ENCODE measurements at places on chromosomes 5 and 9.

GRCh38 chr9:7536310-7536939 is 263.2 kb downstream of the DMAC1 start:
- DNase-seq, result peak; percentile 38

DNA sequence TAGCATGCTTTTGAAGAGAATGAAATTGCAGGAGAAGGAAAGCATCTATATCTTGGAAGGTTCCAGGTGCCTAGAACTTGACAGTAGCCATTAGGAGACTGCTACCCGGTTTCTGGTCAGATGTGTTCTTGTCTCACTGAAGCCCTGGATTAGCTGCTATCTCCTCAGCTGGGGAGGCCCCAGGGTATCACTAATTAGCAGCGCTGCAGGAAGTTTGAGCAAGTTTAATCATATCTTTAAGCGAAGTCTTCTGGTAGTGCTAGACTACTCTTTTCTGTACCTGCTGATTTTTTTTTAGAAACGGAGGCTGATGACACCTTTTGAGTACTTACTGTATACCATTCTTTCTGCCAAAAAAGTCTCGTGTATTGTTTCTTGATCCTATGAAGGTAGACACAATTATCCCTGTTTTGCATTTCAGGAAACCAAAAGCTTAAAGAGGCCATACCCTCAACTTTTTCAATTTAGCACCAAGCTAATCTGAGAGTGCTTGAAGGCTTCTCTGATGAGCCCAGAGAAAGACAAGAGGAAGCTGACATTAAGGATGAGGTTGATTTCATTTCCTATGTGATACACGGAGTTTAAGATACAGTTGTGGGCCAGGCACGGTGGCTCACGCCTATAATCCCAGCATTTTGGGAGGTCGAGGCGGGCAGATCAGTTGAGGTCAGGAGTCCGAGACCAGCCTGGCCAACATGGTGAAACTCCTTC is 201.3 kb downstream of the ARHGAP26 start:
- no peak for DNase-seq

DNA sequence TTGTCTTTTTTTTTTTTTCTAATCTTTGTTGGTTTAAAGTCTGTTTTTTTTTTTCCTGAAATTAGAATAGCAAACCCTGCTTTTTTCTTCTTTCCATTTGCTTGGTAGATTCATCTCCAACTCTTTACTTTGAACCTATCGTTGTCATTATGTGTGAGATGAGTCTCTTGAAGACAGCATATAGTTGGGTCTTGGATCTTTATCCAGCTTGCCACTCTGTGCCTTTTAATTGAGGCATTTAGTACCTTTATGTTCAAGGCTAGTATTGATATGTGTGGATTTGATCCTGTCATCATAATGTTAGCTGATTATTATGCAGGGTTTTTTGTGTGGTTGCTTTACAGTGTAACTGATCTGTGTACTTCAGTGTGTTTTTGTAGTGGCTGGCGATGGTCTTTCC is 383.8 kb downstream of the MAN2A1 start:
- no peak for DNase-seq

GRCh38 chr5:120808135-120808534 is 344.0 kb downstream of the PRR16 start:
- no peak for DNase-seq

GRCh38 chr5:200985-201384 is 9.7 kb downstream of the LRRC14B start:
- DNase-seq, result no peak

DNA sequence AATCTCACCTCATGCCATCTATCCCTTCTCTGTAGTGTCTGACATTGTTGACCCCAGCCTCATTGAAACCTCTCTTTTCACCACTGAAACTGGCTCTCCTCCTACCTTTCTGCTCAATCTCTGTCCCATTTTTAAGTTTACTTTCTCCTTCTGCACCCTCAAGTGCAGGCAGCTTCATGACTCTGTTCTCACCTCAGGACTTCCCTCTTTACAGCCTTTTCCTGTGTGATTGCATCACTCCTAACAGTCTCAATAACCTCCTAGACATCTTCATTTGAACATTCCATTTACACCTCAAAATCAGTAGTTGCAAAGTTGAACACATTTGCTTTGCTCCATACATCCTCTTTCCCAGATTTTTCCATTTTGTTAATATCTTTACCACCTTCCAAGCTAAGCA is 172.1 kb downstream of the RASEF start:
- no peak for DNase-seq

DNA sequence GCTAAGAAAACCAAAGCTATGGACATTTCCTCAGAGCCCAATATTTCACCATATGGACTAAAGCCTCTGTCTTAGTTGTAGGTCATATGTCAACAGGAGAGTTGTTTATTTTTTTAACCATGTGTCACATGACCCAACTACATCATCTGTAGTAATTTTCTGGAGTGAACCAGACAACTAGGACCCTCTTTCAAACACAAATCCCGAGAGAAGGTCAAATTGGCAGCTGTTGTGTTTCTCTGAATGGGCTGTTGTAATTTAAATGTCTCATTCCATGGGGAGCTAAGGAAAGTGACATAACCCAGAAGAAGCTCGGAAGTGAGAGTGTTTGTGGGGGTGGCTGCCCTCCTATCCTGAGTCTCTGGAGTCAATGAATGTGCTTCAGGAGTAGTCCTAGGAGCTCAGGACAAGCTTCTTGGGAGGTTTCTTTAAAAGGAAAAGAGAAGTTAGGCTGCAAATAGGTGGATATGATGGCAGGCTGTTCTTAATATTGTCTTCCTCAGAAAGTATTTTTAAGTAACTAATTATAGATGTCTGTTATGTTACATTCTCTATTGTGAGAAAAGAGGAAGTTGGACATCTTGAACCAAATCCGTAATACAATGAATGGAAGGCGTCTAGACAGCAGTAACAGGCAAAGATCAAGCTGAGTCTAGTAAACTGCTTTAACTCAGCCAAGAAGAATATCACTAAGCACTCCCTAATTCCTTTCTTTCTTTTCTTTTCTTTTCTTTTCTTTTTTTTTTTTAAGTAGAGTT is 50.1 kb downstream of the TMEM167A start:
- peak; percentile 30 for DNase-seq

GRCh38 chr9:127863191-127863621 is 8.7 kb upstream of the ENG start:
- DNase-seq, result no peak

DNA sequence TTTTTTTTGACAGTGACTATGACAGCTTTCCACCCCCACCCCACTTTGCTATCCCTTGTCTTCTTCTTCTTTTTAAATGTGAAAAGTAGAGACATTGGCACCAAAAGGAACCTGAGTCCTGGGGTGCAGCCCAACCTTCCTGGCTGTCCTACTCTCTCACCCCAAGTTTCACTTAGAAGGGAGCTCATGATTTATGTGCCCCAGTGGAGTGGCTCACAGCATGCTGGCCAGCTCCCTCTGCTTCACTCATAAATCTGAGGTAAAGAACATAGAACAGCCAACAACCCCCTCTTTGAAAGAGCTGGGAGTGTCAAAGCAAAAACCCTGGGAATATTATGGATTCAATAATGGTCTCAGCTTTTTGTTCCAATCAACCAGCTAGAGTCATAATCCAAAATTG is 196.3 kb upstream of the DAPK1 start:
- no peak for DNase-seq

GRCh38 chr5:180135128-180135955 is 63.8 kb upstream of the RNF130 start:
- no peak for DNase-seq

DNA sequence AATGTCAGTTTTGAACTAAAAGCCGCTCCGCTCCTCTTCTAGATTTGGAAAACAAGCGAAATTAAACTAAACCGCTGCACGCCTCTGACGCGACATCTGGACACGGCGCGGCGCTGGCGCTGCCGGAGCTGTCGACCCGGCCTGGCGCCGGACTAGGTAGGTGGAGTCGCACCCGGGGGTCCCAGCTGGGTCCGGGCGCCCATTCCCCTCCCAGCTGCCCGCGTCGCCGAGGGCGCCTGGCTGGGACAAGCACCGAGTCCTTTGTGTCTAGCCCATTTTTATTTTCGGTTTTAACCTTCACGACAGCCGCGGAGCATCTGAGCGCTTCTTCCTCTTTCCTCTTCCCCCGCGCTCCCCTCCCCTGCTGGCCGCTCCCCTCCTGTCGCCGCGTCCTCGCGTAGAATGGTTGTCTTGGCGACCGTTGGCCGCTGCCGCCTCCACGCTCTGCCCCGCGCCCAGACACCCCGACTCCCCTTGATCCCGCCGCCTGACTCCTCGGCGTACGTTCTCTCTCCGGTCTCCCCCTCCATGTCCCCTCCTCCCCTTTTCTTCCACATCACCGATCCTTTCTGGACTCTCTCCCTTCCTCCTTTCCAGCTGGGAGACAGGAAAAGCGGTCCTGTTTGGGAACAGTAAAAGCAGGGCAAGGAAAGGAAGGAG is 545 bp downstream of the CDKN2B-AS1 start:
- DNase-seq, result peak; percentile 88

DNA sequence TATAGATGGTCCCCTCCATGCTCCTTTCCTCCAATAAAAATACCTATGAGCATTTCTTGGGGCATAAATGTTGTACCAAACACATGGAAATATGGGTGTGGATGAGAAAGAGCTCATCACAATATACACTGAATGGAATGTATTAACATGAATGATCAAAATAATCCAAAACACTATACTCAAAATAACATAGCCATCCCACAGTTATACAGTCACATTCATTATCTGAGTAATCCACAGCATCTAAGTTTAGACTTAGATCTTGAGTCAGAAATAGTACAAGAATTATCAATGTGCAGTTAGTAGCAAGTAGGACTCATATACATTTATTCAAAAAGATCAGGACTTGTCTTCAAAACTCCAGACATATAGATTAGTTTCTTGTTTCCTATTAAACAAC is 175.2 kb upstream of the NREP start:
- no peak for DNase-seq

- no peak for DNase-seq
Measured at GRCh38 chr5:147901599-147902039, 4.7 kb downstream of the C5orf46 start.

DNA sequence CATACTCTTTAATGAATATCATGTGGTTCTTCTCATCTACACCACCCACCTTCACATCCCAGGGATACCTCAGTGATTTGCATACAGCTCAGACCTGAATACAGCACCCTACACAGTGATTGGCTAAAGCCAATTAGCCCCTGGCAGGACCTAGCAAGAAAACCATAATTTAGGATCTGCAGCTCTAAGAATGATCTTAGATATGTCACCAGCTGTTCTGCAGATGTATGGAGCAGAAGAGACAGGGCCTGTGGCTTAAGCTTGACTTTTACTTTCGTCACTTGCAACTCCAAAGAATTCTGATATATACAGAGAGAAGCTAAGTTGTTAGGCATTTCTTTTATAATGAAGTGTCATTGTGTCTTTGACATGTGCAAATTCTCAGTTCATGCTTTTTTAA is 483.2 kb upstream of the C9orf72 start:
- no peak for DNase-seq

- DNase-seq, result no peak
Measured at GRCh38 chr5:65191554-65192135, 290.1 kb downstream of the ADAMTS6 start.

All from GM10248 (cell line).